Nucleus accumbens (tissue), 56 donors: ENCODE measurements at places on chromosomes 6 and 20.

- DNase-seq: no peak
These were observed 369.5 kb downstream of the THBS2 start for GRCh38 chr6:168884050-168884645.

GRCh38 chr6:170093276-170093657 lies 197.6 kb downstream of the DLL1 start:
- no peak for DNase-seq

- DNase-seq: no peak
These were observed 25.9 kb downstream of the ECHDC1 start for GRCh38 chr6:127317388-127318128.

DNA sequence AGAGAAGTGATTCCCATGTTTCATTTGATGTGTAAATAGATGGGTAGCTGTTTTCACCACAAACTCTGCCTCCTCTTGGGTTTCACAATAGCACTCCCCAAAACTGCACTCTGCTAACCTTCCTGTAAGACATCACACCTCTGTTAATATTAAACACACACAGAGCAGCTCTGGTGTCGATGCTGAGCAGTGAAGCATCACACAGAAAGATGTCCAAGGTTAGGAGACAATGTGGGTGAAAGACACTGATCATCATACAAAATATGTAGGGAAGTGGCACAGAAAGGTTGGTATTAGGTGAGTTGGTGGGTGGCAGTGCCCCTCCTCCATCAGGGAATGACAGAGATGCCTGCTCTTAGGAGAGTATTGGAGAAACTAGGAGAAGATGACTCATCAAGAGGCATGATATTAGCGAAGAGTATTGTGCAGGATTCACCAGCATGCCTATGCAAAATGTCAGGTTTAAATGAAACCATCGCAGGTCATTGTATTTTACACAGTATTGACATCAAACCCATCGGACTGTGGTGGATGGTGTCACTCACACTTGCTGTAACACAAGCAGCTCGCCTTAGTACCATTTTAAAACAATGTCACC lies 199.7 kb downstream of the TBXT start:
- DNase-seq: no peak

DNA sequence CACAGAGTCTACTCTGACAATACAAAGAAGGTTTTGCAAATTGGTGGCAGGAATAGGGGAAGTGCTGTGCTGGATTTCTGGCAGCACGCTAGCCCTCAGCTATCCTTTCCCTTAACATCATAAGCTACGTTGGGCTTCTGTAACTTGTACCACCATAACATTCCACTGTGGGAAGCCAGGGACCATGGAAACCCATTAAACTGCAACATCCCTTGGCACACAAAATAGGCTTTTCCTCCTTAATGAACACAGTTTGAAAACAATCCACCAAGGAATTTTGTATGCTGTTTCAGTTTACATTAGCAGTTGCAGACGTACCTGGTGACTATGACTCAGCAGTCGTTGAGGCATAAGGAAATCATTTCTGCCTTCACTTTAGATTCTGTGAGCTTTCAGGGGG lies 203.9 kb upstream of the RAB32 start:
- DNase-seq: no peak

DNA sequence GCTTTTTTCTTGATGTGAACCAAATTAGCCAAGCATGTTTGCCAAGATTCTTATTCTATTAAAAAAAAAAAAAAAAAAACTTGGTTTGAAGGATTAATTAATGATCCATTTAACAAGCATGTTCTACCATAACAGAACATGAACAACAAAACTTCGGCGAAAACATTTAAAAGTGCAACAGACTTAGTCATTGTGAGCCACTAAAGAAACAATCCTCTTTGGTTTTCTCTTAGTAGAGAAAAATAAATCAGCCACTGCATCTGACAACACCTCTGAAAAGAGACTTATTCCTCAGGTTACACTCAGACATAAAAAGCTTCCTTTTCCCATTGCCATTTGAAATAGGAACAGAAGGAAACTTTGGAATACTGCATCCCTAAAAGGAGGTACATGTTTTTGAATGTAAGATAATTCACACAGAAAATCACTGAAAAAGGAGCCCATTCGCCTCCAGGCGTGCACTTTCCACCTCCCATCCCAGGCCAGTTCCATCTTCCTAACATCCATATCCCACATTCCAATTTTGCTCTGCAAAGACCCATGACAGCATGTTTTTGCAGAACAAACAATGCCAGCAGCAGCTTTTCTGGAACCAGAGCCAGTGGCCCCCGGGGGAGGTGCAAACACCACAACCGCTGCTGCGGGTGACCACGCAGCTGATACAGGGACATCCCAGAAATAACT lies 79.5 kb downstream of the ZMYND8 start:
- DNase-seq: no peak

GRCh38 chr6:19869464-19869863 lies 32.3 kb downstream of the ID4 start:
- no peak for DNase-seq

- no peak for DNase-seq
These were observed 784.8 kb downstream of the EPHA7 start for GRCh38 chr6:92634561-92634960.

DNA sequence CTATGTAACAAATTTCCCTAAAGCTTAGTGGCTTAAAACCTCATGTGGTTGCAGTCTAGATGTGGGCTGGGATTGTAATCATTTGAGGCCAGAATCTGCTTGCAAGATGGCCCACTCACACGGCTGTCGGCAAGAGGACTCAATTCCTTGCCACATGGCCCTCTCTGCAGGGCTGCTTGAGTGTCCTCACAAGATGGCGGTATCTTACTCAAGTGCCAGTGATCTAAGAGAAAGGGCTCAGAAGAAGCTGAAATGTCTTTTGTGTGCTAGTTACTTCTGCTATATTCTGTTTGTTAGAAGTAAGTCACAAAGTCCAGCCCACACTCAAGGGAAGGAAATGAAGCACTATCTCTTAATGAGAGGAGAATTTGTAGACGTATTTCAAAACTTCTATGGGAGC lies 47.1 kb upstream of the PMEPA1 start:
- DNase-seq: no peak
